Omental fat pad (tissue), 4 donors: ENCODE measurements at places on chromosomes 4 and X. TPM values are rescaled to one million over a fixed set of nuclear protein-coding genes. Genes with fewer than 3 reads are reported as not detected.

The RASGEF1B gene
- total RNA-seq: 35.0 TPM

The C4orf50 gene
- not detected for total RNA-seq

The RHOXF2B gene
- total RNA-seq: not detected

The KLB gene
- 9.5 TPM for total RNA-seq

The RTL5 gene
- total RNA-seq: 3.7 TPM

The CCDC110 gene
- 0.19 TPM for total RNA-seq

The NMU gene
- total RNA-seq: not detected

The SSX7 gene
- total RNA-seq: not detected

The APLN gene
- total RNA-seq: 3.1 TPM
